Activated CD4-positive, CD25-positive, alpha-beta regulatory T cell treated with anti-CD3 and anti-CD28 coated beads, Interleukin-2, amount 50 U/mL, for 16 hours (primary cell): ENCODE measurements at places on chromosomes 2 and 18.

- no peak for DNase-seq
Observed at GRCh38 chr18:39759926-39760325, 2194.3 kb upstream of the CELF4 start.

- DNase-seq = no peak
Observed at GRCh38 chr2:39503277-39503676, 66.2 kb upstream of the MAP4K3 start.

DNA sequence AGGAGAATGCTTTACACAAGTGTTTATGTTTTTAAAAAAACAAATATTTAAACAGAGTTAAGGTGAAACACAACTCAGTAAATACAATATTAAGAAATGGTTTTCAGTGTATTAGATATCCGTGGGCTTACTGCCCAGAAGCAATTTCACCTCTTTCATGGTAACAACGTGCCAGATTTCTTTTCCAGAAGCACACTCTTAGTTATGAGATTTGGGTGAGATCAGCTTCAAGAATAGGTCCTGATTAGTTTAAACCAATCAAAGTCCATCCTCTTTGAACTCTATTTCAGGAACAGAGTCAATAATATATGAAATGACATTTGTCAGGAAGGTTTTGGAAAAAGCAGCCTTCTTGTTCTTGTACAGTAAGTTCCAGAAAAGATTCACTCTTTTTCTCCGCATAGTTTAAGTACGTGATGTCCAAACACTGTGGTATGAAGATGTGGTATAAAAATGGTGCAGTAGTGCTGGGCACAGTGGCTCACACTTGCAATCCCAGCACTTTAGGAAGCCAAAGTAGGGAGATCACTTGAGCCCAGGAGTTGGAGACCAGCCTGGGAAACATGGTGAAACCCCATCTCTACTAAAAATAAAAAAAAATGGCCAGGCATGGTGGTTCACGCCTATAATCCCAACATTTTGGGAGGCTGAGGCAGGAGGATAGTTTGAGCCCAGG, 14.7 kb downstream of the USP34 start:
- no peak for DNase-seq

GRCh38 chr2:236548179-236548921, 21.3 kb upstream of the ACKR3 start:
- no peak for DNase-seq

GRCh38 chr2:239929504-239929903, 95.6 kb downstream of the NDUFA10 start:
- no peak for DNase-seq

- no peak for DNase-seq
Observed at GRCh38 chr2:16725549-16725948, 59.9 kb upstream of the CYRIA start.

DNA sequence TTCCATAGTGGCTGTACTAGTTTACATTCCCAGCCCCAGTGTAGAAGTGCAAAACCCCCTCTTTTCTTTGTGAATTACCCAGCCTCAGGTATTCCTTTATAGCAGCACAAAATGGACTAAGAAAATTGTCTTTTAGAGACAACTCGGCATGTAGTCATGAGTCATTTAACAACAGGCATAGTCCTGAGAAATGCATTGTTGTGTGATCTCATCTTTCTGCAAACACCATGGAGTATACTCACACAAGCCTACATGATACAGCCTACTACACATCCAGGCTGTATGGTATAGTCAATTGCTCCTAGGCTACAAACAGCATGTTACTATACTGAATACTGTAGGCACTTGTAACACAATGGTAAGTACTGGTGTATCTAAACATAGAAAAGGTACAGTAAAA, 44.4 kb upstream of the MBP start:
- no peak for DNase-seq

DNA sequence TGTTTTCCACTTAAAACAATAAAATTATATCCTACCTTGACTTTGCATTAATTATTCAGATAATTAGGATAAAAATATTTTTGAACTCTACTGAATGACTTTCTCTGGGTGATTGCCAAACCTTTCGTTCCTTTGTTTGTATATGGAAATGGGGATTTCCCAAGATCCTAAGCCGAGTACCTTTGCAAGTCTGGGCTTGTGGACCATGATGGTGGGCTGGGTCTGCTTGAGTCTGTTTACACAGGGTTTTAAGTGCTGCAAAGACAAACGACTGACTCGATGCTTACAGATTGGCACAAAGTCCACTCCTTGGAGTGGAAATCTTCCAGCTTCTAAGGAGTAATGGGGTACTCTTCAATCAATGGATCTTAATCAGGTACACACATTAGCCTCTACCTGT, 659.5 kb downstream of the TSN start:
- no peak for DNase-seq

DNA sequence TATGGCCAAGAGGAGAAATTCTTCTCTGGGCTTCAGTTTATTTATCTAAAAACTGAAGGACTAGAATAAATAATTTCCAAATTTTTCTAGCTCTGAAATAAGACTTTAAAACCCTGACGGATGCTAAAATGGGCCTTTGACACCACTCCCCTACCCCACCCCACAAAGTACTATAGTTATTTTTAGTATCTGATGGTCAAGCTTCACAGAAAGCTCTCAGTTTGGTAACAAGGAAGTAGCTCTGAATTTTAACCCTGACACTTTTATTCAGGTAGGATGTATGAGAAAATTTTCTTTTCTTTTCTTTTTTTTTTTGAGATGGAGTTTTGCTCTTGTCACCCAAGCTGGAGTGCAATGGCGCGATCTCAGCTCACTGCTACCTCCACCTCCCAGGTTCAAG, 2.4 kb downstream of the RBKS start:
- DNase-seq = no peak
